HFFc6 (cell line): ENCODE measurements at places on chromosomes 7 and 10.

- no peak for DNase-seq
Measured at GRCh38 chr7:132176719-132177118, 399.6 kb downstream of the PLXNA4 start.

DNA sequence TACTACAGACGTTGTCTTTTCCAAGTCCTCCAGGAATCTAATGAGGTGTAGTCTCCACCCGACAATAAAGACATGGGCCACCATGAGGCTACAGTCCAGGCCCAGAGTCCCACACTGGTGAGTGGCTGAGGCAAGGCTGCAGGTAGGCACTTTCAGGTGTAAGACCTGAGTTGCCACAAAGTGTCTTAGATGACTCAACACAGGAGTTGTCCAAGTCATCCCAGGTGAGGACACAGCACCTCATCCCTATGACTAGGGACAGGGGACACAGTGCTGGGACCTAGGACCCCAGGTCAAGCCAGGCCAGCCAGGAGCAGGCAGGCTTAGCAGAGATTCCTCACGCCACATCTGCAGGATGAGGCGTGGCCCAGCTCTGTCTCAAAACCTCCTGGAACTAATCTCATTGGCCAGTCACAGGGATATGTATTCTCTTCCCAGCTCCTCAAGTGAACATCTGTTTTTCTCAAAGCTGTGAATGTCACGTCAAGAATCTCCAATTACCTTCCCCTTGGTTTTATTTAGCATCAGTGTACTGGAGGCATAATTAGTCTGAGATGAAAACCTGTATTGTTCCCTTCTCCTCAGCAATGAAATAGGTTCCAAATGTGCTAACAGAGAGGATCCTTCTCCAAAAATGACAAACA, 254.6 kb downstream of the GRID1 start:
- DNase-seq = no peak

DNA sequence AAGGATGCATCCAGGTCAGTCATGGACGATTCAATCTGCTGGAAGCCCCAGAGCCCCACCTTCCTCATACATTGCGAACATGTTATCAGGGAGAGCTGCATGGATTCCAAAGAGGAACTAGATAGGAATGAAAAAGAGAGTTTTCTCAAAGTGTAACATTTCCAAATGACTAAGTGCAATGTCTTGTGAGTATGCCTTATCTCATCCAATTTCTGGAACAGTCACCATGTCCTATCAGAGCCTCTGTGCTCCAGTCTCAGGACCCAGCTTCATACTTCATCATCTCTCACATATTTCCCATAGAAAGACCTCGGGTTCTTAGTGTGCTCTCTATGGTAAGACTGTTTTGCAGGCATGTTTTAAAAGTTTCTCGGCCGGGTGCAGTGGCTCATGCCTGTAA, 26.8 kb downstream of the ZC3HC1 start:
- DNase-seq = peak; percentile 60

- DNase-seq = no peak
Measured at GRCh38 chr7:90007001-90007654, 147.1 kb upstream of the STEAP1 start.

- DNase-seq = no peak
Measured at GRCh38 chr10:110304394-110304779, 333 bp downstream of the SMNDC1 start.

DNA sequence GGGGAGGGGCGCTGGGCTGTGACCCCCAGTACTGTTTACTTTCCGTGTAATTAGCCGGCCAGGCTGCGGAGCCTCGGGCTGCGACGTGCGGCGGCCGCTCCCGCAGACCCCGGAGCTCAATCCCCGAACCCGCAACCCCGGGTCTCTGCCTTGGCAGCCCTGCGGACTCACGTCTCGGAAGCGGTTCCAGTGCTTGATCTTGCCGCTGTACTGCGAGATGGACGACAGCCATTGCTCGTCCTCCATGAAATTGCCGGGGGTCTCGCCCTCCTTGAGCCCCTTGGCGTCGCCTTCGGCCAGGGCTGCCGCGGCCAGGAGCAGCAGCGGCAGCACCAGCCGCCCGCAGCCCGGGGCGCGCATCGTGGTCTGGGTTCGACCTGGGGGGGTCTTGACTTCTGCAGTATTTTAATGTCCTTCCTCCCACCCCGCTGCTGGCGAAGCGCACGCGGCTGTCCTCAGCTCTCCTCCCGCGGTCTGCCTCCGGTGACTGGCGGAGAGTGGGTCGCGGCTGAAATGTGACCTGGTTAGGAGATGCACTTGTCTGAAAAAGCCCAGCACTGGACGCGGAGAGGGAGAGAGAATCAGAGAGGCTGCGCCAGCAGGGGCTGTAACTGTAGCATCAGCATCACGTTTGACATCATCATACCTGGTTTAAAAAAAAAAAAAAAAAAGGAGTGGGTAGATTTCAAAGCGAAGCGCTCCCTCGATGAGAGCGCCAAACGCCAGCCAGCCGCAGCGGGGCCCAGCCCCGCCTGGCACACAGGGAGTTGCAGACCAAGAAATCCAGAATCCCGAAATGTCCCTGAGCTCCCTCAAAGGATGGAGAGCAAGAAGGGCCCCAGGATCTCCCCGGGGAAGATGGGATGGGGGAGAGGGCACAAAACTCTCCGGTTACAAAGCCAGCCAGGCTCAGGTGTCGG, at the start of gene SPOCK2:
Gene SPOCK2 (minus strand): TSS at position 583 of the 920 bp plus-strand sequence. CDS start 223 bp downstream, at position 360.
- no peak for DNase-seq
